ENCODE measurements at places on chromosomes 2 and 18. TPM values are rescaled to one million over a fixed set of nuclear protein-coding genes. Genes with fewer than 3 reads are reported as not detected.

KCNIP3 gene
- 5.3 TPM for total RNA-seq

RAB6C gene
- total RNA-seq, result 0.50 TPM

EML6 gene
- total RNA-seq, result 8.1 TPM

KLHL14 gene
- total RNA-seq, result 0.81 TPM

ACVR1C gene
- 27.9 TPM for total RNA-seq

DTNB gene
- 11.8 TPM for total RNA-seq

DNA sequence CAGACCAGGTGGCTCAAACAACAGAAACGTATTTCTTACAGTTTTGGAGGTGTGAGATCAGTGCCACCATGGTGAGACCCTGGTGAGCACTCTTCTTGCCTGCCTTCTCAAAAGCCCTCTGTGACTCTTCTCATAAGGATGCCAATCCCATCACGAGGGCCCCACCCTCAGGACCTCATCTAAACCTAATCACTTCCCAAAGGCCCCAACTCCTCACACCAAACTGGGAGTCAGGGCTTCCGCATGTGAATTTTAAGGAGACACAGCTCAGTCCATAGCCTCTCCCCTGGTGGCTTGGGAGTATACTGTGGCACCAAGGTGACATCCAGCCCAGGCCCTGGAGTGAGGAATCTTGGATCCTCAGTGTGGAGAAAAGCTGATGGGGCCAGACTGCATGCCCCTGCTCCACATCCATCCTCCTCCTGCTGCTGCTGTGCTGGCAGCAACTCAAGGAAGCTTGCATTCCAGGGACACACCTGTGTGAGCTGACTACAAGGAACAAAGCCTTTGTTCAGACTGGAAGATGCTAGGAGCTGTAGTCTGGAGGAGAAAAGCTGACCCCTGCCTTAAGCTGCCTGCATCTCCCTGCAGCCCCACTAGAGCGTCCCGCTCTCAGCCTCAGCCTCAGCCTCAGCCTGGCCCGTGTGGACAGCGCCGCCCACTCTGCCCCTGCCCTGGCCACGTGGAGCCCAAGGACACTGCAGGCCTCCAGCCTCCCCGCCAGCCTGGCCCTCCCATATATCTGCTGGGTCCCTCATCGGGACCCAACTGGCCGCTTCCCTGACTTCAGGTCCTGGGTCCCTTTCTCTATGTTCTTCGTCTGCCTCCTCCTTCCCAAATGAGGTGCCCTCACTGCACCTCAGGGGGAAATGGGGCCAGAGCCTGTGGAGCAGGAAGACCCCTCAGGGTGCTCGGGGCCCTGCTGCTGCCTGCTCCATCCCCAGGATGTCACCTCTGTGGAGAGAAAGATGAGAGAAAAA lies 87.8 kb upstream of the RAB6C start:
- peaks cover 39% of the 10 kb centered on the region for H3K27me3 ChIP-seq
- DNase-seq, result no peak
- no peak overlapping the region for H3K4me3 ChIP-seq
- no peaks in the 10 kb centered on the region for H3K36me3 ChIP-seq

- no peaks in the 10 kb centered on the region for H3K36me3 ChIP-seq
- DNase-seq, result no peak
- H3K27me3 ChIP-seq, result no peaks in the 10 kb centered on the region
- H3K27ac ChIP-seq, result no peak overlapping the region
Observed at GRCh38 chr2:65835975-65836549, 403.7 kb upstream of the SPRED2 start.

DNA sequence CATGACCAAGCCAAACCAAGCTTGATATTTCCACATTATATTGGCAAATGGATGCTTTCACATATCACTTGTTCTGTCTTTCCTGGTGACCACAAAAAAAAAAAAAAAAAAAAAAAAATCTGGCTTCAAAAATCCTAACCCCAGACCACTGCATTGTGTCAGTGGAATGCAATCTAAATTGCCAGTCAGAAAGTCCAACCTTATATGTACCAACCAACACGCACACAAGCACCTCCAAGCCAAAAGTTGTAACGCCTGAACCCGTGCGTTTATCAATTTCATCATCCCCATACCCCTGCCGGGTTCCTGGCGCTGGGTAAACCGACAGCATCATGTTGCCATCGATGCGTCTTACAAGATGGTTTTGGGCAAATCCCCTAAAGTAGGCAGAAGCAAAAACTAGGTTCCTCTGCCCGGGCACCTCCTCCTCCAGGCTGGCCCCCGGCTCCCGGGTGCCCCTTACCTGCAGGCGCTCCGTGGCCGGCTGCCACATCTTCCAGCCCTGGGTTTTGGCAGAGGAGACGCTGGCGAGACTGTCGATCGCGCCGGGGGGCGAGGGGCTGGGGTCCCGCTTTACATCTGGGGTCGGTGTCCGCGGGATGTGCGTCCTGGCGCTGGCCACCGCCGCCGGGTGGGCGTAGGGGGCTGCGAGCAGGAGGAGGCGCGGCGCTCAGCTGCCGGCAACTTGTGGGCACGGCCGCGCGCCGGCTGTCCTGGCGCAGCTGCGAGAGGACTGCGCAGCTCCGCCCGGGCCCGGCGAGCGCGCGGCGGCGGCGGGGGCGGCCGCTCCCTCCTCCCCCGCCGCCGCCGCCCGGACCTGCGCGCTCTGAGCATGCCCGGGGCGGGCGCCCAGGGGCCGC lies at the start of gene PID1:
PID1 (minus strand) TSS at position 737 of the 860 bp plus-strand sequence; CDS start at position 493, 244 bp downstream.
- H3K36me3 ChIP-seq, result no peaks in the 10 kb centered on the region
- H3K27ac ChIP-seq, result peak within 1 kb of the TSS; percentile 37
- H3K4me3 ChIP-seq, result peak within 1 kb of the TSS; percentile 84

GRCh38 chr2:11344956-11345677 lies 681 bp upstream of the ROCK2 start:
- peak overlapping the region; percentile 98 for H3K27ac ChIP-seq
- no peaks in the 10 kb centered on the region for H3K27me3 ChIP-seq
- peak overlapping the region; percentile 94 for H3K4me3 ChIP-seq
- H3K36me3 ChIP-seq, result no peaks in the 10 kb centered on the region
- peaks cover 27% of the 10 kb centered on the region for H3K4me1 ChIP-seq

GRCh38 chr2:223692191-223692947 lies 90.2 kb upstream of the SCG2 start:
- peaks cover 26% of the 10 kb centered on the region for H3K27me3 ChIP-seq
- H3K4me1 ChIP-seq, result peaks cover 4% of the 10 kb centered on the region
- no peak overlapping the region for H3K27ac ChIP-seq
- no peak overlapping the region for H3K4me3 ChIP-seq
- DNase-seq, result no peak

GRCh38 chr18:51006948-51007789 lies 22.8 kb upstream of the SMAD4 start:
- peak overlapping the region; percentile 35 for H3K4me3 ChIP-seq
- H3K27ac ChIP-seq, result peak overlapping the region; percentile 21
- DNase-seq, result no peak
- peaks cover 4% of the 10 kb centered on the region for H3K4me1 ChIP-seq

- peaks cover 5% of the 10 kb centered on the region for H3K4me1 ChIP-seq
- no peak overlapping the region for H3K4me3 ChIP-seq
- no peak for DNase-seq
- H3K27ac ChIP-seq, result peak overlapping the region; percentile 19
- H3K27me3 ChIP-seq, result peaks cover 4% of the 10 kb centered on the region
- no peaks in the 10 kb centered on the region for H3K36me3 ChIP-seq
Observed at GRCh38 chr18:51279367-51279984, 82.0 kb upstream of the MEX3C start.

DNA sequence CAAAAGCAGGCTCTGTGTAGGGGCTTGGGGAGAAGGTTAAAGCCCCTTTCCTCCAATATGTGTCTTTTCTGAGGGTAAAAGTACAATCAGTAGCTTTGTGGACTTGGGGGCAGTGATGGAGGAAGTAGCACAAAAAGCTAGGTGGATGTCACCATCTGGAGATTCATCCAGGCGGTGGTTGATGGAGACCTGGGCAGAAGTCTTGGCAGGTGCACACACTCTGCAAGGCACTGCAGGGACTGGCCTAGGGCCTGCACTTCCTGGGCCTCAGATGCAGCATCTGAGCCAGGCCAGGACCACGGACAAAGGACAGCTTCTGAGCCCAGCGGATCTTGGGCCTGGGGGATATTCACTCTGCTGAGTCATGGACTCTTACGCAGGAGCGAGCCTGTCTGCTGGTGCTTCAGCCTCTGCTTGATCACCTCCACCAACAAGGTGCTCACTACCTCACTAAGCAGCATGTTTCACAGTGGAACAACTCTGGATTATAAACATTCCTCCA lies 391.1 kb downstream of the TNS1 start:
- H3K4me3 ChIP-seq, result no peak overlapping the region
- H3K27me3 ChIP-seq, result peaks cover 6% of the 10 kb centered on the region
- no peak for DNase-seq
- H3K27ac ChIP-seq, result no peak overlapping the region
- H3K4me1 ChIP-seq, result peaks cover 31% of the 10 kb centered on the region
- no peaks in the 10 kb centered on the region for H3K36me3 ChIP-seq

- peaks cover 5% of the 10 kb centered on the region for H3K4me1 ChIP-seq
- no peaks in the 10 kb centered on the region for H3K27me3 ChIP-seq
- DNase-seq, result no peak
Observed at GRCh38 chr2:174833737-174834136, 69.5 kb upstream of the CHRNA1 start.

GRCh38 chr18:45764000-45764686 lies 40.2 kb downstream of the SLC14A1 start:
- H3K36me3 ChIP-seq, result no peaks in the 10 kb centered on the region
- no peak for DNase-seq
- no peak overlapping the region for H3K4me3 ChIP-seq
- H3K4me1 ChIP-seq, result peaks cover 15% of the 10 kb centered on the region
- H3K27ac ChIP-seq, result no peak overlapping the region

DNA sequence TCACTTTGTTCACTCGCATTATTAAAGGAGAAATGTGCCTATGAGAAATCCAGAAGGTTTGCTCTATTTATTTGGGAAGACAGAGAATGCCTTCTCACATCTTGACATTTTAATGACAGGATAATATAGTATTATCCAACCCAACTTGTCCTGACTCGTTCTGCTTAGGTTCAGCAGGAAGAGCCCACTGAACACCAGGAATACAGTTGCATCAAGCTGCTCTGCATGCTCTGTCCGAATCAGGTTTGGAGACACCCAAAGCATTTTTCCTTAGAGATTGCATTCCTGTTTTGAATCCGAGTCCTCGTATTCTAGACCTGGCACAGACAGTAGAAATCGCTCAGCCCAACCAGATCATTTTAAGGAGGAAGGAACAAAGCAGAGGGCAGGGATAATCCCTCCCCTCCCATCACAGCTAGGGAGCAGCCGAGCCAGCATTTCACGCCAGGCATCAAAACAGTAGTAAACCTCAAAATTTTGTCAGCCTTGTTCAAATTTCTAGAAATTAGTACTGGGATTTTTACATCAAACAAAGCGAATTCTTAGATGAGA lies 837.4 kb upstream of the ID2 start:
- no peaks in the 10 kb centered on the region for H3K36me3 ChIP-seq
- H3K4me1 ChIP-seq, result peaks cover 14% of the 10 kb centered on the region
- no peak for DNase-seq
- no peaks in the 10 kb centered on the region for H3K27me3 ChIP-seq
- H3K4me3 ChIP-seq, result no peak overlapping the region

DNA sequence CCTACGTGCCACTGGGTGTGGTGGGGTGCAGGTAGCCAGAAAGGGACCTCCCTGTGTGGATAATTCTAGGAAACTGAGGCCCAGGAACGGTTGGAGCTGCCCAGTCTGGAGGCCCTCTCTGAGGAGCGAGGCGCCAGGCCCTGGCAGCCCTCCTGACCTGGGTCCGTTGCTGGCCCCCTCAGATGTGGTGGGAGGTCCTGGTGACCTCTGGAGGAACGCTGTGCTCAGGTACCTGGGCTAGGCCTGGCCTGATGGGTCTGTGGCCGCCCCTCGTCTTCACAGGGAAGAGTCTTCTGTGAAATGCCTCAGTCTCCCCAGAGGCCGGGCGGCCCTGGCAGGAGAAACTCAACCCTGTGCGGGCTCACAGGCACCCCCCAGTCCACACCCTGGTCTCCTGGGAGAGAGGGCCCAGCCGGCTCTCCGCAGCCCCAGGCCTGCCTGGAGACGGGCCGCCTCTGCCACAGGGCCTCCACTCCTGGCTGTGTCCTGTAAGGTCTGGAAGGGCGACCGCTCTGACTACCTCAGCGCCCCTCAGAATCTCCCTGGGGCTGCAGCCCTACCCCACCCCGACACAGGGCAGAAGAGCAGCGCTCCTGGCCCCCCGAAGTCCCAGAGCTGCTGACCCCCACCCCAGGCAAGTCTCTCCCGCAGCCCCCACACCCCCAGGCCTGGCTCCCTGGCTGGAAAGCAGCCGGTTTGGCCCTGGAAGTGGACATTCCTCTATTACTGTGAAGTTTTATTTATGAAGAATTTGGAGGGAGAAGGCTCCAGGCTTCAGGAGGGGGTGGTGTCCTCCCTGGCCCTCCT lies 3.7 kb downstream of the B3GNT7 start:
- H3K4me1 ChIP-seq, result peaks cover 14% of the 10 kb centered on the region
- no peaks in the 10 kb centered on the region for H3K36me3 ChIP-seq
- DNase-seq, result no peak
- H3K4me3 ChIP-seq, result no peak overlapping the region
- H3K27ac ChIP-seq, result no peak overlapping the region

DNA sequence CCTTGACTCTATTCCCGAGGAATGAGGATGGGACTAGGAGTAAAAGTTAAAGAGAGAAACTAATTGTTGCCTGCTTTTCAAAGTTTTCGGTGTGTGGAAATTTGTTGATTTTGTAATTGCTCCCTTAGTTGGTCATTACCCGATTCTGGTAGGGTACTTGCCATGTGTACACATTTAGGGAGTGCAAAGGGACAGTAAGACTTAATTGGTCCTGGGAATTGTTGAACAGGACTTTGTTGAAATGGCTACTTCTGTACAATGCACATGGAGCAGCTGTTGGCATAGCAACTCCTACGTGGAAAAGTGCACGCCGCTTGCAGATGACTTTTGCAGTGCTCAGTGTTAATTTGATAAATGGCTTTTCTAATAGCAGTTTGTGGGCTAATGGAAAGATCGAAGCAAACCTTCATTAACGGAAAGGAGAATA lies 22.9 kb downstream of the EPAS1 start:
- H3K27ac ChIP-seq, result peak overlapping the region; percentile 62
- H3K27me3 ChIP-seq, result no peaks in the 10 kb centered on the region
- H3K4me3 ChIP-seq, result peak overlapping the region; percentile 31
- H3K4me1 ChIP-seq, result peaks cover 23% of the 10 kb centered on the region

DNA sequence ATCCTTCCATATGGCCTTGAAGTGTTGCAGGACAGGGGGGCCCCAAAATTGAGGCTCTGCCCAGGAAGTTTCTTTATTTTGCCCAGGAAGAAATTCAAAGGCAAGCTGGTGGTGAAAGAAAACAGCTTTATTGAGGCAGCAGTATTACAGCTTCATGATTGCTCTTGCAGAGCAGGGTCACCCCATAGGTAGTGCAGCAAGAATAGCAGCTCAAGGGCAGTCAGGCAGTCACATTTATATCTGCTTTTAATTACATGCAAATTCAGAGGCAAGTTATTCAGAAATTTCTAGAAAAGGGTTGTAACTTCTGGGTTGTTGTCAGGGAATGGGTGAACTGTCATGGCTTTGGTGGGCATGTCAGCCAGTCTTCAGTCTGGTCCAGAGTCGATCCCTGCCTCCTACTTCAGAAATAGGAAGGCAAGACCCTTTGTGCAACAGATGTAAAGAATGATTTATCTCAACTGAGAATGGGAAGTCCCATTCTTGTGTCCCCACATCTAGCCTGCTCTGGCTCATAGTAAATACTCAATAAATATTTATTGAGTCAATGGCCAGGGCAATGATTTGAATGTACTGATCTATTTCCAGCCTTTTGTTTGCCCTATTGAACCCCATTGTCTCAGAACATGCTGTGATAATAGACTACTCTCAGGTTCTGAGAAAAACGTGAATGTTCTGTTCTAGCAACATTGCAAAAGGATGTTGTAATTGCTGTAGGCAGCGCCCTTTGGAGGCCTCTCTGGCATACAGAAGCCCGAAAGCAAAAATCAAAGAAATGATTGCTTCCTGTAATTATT lies 129.8 kb downstream of the MYO3B start:
- H3K4me3 ChIP-seq, result no peak overlapping the region
- no peaks in the 10 kb centered on the region for H3K36me3 ChIP-seq
- H3K27me3 ChIP-seq, result no peaks in the 10 kb centered on the region

All from type B pancreatic cell (in vitro differentiated cells).